Urinary bladder (tissue), 4 donors: ENCODE measurements at places on chromosomes 2 and 18.

DNA sequence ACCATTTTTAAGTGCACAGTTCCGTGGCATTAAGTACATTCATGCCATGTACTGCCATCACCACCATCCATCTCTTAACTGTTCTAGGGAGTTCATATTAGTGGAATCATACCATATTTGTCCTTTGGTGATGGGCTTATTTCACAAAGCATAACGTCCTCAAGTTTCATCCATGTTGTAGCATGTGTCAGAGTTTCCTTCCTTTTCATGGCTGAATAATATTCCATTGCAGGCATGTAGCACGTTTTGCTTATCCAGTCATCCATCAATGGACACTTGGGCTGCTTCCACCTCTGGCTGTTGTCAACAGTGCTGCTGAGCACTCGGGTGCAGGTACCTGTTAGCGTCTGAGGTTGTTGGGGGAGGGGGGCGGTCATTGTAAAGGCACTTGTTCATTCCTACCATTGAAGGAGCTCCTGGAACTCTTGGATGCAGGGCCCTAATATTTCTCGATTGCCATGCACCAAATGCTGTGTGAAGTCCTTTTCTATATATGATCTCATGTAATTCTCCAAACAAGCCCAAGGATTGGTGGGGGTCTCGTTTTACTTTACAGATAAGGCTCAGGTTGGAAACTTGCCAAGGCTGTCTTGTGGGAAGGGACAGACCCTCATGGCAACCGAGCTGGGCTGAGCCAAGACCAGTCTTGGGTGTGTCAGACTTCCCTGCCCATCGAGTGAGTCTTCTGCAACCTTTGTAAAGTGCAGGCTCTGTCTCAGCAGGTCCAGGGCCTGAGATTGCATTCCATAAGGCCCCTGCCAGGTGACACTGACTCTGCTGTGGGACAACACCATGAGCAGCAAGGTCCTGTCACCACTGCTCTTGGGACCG, 42.9 kb upstream of the SH3RF3 start:
- DNase-seq: no peak

GRCh38 chr2:227789803-227790202, 23.8 kb upstream of the CCL20 start:
- no peak for DNase-seq

- DNase-seq: no peak
These were observed 81.0 kb downstream of the SP3 start for GRCh38 chr2:173884025-173884802.

- peak; percentile 69 for DNase-seq
These were observed 40.0 kb upstream of the ITGA6 start for GRCh38 chr2:172387361-172387760.

GRCh38 chr2:238433941-238434845, 7.5 kb downstream of the ASB1 start:
- no peak for DNase-seq

- DNase-seq: no peak
These were observed 200.5 kb upstream of the GULP1 start for GRCh38 chr2:188091220-188091619.

GRCh38 chr2:225173909-225174308, 131.6 kb upstream of the DOCK10 start:
- DNase-seq: no peak

- no peak for DNase-seq
These were observed 1367.2 kb upstream of the CELF4 start for GRCh38 chr18:38932752-38933151.

DNA sequence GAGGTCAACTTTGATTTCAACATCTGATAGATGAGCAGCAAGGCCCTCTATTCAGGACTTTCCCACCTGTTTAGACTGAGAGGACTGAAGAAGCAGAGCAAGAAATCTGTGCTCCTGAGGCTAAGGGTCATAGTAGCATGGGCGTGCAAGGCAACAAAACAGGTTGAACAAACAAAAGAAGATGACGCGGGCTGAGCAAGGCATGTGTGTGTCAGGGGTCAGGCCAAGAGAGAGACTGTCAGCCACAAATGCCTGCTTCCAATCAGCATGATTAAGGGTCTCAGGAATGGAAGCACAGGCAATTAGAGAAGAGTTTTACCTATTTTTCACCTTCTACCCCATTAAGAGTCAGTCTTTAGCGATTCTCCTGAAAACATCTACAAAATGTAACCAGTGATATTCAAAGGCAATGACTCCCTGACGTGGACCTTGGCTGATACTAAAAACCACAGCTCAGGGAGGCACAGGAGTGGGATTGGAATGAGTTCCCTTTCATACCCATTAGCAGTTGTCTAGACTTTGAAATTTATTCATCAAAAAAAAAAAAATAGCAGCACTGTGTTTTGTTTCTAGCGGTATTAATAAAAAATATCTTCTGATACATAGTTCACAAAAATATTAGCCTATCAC, 81.9 kb downstream of the DYNAP start:
- no peak for DNase-seq

DNA sequence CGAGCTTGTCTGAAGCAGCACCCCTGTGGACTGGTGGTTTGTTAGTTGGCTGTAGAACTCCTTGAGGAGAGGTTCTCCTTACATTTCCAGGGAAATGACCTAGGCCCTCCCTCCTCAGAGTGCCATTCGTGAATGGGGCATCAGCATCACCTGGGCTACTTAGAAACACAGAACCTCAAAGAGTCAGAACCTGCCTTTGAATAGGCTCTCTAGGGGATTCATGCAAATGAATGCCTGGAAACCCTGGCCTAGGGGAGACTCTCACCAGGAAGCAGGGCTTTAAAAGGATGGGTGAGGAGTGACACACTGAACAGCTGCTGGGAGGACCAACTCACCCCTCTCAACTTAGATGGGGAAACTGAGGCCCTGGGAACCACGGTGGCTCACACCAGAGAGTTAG, 2.1 kb upstream of the MOCOS start:
- no peak for DNase-seq

GRCh38 chr2:74004212-74005182, 19.8 kb downstream of the TET3 start:
- DNase-seq: no peak

DNA sequence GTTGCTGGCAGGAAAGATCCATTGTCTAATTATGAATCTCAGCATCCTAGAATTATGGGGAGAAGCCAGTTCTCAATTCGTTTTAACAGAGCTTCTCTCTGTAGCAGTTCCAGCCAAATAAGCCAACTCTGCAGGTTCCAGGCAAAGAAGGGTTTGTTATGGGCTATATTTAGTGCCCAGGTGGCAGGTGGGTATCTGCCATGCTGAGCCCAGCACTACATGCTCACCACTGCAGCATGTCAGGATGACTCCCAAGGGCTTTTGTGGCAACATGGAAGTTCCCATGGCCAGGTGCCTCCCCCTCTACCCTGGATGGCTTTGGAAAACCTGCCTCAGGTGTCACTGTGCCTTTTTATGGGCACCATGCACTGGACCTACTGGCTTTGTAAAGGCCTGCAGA, 137.7 kb upstream of the MSH6 start:
- no peak for DNase-seq

DNA sequence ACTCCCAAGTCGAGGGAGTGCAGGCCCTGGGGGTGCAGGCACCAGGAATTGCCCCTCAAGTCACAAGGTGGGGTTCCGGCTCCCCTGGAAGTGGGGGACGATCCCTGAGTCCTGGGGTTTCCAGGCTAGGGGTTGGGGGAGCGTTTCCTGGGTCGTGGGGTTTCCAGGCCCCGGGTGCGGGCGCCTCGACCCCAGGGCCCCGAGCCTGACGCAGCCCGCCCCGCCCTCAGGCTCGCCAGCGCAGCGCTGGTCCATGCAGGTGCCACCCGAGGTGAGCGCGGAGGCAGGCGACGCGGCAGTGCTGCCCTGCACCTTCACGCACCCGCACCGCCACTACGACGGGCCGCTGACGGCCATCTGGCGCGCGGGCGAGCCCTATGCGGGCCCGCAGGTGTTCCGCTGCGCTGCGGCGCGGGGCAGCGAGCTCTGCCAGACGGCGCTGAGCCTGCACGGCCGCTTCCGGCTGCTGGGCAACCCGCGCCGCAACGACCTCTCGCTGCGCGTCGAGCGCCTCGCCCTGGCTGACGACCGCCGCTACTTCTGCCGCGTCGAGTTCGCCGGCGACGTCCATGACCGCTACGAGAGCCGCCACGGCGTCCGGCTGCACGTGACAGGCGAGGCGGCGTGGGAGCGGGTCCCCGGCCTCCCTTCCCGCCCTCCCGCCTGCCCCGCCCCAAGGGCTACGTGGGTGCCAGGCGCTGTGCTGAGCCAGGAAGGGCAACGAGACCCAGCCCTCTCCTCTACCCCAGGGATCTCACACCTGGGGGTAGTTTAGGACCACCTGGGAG, 12.0 kb downstream of the SIGLEC15 start:
- no peak for DNase-seq

GRCh38 chr2:181467966-181468707, 11.0 kb downstream of the ITGA4 start:
- no peak for DNase-seq

GRCh38 chr18:79022603-79023002, 43.0 kb downstream of the SALL3 start:
- DNase-seq: no peak

- peak; percentile 53 for DNase-seq
These were observed 43.9 kb upstream of the NEMP2 start for GRCh38 chr2:190578158-190579057.

DNA sequence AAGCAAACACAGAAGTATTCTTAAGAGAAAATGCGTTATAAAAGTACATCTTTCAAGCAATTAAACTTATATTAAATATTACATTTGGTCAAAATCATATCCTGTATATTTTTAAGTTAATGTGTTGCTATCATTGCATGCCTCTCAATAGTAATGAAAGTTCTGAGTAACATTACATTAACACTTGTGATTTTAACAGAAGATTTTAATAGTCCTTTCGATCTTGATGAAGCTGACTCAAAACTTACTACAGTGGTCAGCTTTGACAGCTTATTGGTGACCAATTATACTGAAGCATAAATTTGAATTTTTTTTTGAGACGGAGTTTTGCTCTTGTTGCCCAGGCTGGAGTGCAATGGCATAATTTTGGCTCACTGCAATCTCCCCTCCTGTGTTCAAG, 303.3 kb downstream of the GALR1 start:
- no peak for DNase-seq

DNA sequence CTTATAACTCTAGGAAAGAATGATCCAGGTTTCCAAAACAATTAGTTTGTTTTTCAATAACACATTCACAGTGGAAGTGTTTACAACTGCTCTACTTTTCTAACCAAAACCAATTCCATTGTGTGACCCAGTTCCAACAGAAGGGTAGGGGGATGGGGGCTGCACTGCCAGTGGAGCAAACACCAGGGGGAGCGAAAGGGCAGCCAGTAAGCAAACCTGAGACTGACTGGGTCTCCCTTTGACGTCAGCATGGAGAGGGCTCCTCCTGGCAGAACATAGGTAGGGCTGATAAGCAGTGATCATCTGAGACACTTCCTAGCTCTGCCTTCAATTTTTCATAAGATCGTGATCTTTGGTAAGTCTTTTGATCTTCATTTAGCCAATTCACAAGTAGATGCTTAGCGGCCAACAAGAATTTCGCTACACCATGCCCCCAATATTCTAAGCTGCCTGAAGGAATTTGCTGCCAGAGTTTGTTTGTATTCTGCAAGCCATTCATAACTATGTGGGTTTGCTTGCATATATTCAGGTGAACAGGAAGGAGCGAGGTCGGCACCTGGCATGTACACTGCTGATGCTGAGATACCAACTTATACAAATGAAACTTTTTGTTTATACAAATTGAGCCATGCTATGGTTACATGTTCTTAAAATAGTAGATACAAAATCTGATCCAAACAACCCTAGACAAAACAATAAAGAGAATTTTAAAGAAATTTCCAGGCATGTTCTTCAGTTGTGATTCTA, 45.9 kb downstream of the ST6GAL2 start:
- no peak for DNase-seq

GRCh38 chr2:12534646-12535263, 182.0 kb upstream of the TRIB2 start:
- no peak for DNase-seq

DNA sequence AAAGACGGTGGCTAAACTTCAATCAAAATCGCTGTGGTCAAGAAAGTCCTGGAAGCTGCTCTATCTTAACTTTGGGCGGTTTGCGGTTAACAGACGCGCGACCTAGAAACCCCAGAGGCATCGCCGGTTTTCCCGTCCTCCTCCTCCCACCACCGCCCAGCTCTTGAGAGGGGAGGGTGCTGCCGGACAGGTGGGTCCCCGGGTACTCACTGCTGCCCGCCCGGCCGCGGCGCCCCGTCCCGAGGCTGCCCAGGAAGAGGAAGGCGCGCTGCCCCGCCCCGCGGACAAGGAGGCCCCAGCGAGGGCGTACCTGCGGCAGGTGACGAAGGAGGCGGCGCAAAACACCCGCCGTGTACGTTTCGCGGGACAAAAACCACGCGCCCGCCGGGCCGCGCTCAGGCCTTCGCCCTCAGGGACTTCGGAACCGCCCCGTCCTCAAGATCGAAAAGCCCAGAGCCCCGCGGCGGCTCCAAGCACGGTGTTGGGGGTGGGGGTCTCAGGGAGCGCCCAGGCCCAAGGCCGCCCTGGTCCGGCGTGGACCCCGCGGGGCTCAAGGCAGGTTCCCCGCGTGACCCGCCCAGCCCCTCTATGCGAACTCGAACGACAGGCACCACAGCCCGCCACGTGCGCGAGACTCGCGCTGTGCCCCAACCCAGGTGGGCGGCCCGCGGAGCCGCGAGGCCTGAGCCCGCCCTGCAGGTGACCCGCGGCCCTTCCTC, at the start of gene SH3YL1:
TSS of gene SH3YL1 (minus strand) at position 259 of the 719 bp plus-strand sequence. CDS start at position 211, 48 bp downstream.
- no peak for DNase-seq

- no peak for DNase-seq
These were observed 1.5 kb downstream of the TET3 start for GRCh38 chr2:73986085-73986681.

- DNase-seq: no peak
These were observed 50.9 kb downstream of the CYP27C1 start for GRCh38 chr2:127169066-127169660.

DNA sequence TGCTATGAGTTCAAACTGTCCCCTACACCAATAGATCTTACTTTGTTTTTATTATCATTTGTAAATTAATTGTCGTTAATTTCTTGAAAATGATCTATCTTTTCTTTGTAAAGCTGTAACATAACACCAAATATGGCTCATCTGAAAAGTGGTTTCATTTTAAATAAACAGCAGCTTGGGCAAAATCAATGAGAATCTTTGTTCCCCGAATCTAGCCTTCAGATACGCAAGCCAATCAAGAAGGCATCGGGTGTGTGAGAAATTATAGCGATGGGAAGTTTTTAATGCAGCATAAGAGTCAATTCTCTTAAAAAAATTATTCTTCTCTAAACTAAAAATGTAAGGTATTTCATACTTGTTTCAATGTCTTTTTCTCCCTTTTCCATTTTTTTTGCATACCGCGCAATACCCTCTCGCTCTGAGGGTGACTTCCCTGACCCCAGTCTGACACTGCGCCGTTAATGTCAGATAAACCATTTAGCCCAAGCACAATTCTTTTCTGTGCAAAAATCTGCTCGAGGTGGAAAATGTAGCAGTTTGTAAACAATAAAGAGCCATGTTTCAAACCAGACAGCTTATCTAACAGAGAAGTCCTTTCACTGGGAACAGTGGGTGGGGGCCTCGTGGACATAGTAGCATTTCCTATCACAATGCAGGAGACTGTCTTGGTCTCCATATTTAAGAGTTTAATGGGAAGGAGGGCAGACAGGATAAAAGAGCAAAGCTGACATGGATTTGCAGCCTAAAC, 129.4 kb downstream of the TCF4 start:
- no peak for DNase-seq

- no peak for DNase-seq
These were observed 37.8 kb downstream of the SCN9A start for GRCh38 chr2:166337932-166338331.

GRCh38 chr18:27546991-27547390, 361.9 kb upstream of the CHST9 start:
- no peak for DNase-seq

- DNase-seq: no peak
These were observed 94.3 kb downstream of the ASAP2 start for GRCh38 chr2:9300829-9301453.

- DNase-seq: no peak
These were observed 36.5 kb downstream of the COLEC12 start for GRCh38 chr18:463827-464541.
